T follicular helper cell (primary cell): ENCODE measurements at places on chromosomes 11 and 22.

DNA sequence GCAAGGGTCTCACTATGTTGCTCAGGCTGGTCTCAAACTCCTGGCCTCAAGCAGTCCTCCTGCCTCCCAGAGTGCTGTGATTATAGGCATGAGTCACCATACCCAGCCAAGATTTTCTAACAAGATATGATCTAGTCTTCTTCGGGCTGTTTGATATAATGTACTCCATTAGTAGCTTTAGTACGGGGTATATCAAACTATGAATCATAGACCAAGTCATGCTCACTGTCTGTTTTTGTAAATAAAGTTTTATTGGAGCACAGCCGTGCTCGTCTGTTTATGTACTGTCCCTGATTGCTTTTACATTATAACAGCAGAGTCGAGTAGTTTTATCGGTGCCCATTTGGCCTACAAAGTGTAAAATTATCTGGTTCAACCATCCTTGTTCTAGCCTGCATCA is 43.9 kb upstream of the GRIK4 start:
- DNase-seq: no peak

DNA sequence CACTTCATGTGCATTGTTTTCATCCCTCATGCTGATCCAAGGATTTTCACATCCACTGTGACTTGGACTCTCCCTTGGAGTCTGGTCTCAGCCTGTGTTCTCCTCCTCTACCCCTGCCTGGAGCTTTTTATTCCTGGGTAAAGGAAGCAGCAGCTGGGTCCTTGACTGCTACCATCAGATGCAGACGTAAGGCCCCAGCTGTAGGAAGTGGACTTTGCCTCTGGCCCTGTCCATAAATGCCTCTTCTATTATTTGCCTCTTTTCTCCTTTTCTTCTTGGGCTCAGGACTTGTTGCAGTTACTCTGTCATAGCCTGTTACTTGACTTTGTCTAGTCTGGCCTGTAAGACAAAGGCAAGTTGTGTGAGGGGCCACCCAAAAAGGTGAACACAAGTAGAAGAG is 303.8 kb downstream of the NXPE2 start:
- no peak for DNase-seq

DNA sequence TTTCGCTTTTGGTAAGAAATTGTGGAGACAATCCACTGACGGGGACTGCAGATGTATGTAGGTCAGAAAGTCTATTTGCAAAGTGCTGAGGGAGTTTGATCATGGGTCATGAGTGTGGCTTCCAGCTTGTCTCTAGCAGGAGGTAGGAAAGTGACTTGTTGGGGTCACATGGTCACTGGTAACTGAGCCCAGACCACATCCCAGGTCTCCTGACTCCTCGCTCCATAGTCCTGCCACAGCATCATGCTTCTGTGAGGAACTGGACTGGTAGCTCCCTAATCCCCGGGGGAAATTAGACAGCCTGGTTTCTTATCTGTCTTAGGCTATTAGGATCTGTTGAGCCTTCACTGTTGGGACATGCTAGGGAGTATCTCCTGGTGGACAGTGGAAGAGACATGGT is 142.1 kb downstream of the MYO18B start:
- DNase-seq: no peak

DNA sequence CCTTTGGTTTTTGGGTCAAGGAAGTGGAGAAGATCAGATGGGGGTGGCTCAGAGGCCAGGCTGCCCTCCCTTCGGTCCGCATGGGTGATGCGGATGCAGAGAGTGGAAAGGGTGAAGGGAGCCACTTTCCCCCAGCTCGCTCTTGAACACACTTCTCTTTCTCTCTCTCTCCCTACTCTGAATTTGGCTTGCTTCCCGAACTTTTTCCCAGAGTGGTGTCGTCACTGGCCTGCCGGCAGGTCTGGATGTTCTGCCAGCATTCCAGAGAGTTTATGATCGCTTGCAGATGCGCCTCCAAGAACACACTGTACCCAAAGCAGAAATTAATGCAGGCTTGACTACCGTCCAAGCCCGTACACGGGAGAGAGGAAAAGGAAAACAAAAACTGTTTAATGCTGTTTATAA is 103.2 kb downstream of the ZBTB16 start:
- no peak for DNase-seq

GRCh38 chr22:49962751-49963646 is 2.4 kb downstream of the PIM3 start:
- DNase-seq: no peak
